Natural killer cell (primary cell): ENCODE measurements at places on chromosomes 7 and 10. TPM values are rescaled to one million over a fixed set of nuclear protein-coding genes. Genes with fewer than 3 reads are reported as not detected.

- DNase-seq = no peak
Measured at GRCh38 chr10:1950803-1951495, 213.6 kb upstream of the ADARB2 start.

GRCh38 chr7:8057566-8057965 is 89.0 kb downstream of the GLCCI1 start:
- DNase-seq = no peak

DNA sequence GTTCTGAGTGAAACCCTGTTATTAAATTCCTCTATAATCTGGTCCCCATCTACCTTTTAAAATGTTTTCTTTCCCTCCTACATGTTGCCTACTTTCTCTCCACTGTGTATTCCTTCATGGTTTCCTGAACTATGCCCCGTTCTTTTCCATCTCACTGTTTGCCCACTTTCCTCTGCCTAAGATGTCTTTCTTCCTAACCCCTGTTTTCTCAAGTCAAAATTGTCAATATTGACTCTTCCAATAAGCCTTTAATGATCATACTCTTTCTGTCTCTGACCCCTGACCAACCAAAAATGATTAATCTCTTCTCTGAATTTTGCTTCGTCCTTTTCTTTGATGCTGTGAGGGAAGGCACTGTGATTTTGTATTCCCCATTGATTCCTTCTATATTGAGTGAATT is 30.6 kb upstream of the OIT3 start:
- DNase-seq = no peak

GRCh38 chr10:54120806-54121205 is 680.2 kb downstream of the PCDH15 start:
- DNase-seq = no peak

DNA sequence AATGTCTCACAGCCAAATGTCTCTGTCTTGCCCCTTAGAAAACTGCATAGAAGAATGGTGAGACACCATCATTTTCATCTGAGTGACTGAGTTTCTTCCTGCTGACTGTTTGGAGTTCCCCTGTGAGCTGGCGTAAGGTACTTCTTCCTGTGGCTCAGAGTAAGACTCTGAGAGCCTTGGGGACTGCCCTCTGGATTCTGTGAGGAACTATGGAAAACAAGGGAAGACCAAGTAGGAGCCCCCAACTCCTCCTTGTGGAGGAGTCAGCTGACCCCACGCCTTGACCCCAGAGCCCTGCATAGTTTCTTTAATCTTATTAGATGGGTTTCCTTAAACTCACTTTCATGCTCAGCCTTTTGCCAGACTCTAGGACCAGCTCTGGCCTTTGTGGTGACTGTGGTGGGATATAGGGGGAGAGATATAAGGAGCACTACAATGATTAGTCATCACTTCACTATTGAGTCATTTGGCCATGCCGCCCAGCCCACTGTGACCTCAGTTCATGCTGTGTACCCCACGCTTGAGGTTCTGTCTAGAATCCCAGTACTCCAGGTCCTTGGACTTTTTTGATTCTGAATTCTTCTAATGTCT is 51.8 kb upstream of the FAM133B start:
- peak; percentile 68 for DNase-seq

DNA sequence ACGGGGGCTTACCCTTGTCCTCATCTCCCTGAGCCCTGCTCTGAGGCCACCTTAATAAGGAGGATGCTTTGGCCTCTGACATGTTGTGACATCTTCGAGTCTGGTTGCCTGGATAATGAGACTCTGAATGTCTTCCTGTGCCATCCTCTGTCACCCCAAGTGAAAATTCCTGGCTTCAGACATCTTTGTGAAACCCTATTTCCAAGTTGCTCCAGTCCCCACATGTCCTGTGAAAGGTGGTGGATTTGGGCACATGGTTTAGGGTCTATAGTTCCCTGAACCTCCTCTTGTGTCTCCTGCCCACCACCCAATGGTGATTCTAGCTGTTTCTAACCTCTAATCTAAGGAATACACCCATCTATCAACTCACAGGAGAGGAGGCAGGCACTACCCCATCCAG is 223.1 kb upstream of the GLI3 start:
- no peak for DNase-seq

DNA sequence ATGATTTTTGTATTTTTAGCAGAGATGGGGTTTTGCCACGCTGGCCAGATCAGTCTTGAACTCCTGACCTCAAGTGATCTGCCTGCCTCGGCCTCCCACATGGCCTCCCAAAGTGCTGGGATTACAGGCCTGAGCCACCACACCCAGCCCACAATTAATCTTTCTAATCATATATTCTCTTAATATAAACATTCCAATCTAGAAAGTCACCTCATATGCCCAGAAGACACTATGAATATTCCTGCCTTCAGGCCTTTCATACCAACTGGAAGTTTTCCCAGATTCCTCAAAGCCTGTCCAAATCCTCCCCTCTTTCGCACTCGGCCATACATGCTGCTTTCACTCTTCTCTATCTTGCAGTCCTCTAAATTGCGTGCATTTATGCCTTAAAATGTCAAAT is 32.6 kb downstream of the PDZD8 start:
- no peak for DNase-seq

DNA sequence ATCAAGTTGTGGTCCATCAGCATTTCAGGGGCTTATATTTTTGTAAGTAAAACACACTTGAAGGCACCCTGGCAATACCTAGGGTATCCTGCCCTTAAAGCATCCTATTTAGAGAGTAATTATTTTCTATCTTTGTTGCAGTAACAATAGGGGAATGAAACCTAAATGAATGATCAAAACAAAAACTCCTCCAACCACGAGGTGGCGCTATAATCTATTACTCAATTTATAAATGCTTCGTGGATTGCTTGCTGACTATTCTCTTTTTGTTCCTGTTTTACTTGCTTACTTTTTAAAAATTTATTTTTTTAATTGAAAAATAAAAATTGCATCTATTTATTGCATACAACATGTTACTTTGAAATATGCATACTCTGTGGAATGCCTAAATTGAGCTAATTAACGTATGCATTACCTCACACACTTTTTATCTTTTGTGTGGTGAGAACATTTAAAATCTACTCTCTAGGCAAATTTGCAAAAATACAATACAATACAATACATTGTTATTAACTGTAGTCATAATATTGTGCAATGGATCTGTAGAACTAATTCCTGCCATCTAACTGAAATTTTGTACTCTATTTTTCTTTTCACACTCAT is 147.7 kb upstream of the BMPER start:
- DNase-seq = no peak

DNA sequence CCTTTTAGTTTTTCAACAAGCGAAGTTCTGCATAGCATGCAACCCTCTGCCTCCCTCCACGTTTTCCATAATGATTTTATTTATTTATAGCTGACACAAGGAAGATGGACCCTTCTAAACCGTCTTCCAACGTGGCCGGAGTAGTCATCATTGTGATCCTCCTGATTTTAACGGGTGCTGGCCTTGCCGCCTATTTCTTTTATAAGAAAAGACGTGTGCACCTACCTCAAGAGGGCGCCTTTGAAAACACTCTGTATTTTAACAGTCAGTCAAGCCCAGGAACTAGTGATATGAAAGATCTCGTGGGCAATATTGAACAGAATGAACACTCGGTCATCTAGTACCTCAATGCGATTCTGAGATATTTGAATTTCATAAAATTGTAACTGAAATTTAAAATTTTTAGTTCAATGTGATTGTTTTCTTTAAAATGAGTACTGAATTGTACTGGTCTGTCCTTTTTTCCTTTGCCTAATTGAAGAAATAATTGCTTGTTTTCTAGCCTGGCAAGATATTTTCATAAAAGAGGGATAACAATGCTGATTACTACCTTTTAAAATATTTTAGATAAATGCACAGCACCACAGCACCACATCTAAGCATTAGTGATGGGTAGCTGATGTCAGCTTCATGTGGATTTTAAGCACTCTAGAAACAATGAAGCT is 41.5 kb upstream of the SLC39A12 start:
- DNase-seq = peak; percentile 6

DNA sequence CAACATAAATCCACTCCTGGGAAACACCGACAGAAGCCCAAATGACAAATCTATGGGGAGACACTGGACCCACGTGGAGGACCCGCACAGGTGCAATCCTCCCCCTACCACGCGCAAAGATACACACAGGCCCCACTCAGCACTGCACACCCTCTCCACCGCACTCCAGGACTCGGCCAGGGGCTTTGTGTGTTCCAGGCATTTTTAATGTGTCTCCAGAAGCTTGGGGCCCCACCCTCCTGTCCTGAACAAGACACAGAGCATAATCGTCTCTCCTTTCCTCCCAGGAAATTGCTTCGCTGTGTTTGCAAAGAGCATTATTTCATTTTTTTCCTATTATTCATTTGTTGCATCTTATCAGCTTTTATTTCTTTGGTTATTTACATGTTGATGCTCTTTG is 82.8 kb downstream of the GLI3 start:
- no peak for DNase-seq

DNA sequence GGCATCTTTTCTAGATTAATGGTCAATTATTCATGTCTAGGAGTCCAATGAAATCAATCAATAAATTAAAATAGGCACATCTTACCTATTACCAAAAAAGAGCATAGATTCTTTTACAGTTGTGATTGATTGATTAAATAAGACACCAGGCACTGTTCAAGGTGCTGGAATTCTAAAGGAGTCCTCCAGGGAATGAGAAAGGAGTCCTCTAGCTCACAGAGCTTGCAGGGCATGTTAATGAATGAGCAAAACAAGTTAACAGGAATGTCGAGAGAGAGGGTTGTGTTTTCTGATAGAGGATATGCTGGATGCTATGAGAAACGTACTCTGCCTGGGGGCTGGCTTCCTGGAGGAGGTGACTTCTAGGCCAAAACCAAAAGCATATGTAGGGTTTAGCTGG is 191.4 kb downstream of the BMPER start:
- DNase-seq = no peak

Gene C10orf105
- 0.52 TPM for total RNA-seq

Gene SDK1
- 0.11 TPM for total RNA-seq

Gene RHOBTB1
- 1.1 TPM for total RNA-seq

Gene MAT1A
- not detected for total RNA-seq

Gene INA
- total RNA-seq = not detected

Gene MCM10
- total RNA-seq = 0.73 TPM

Gene SPOCK2
- total RNA-seq = 329 TPM

Gene EMX2
- not detected for total RNA-seq
